ENCODE measurements at places on chromosomes 4 and X. TPM values are rescaled to one million over a fixed set of nuclear protein-coding genes. Genes with fewer than 3 reads are reported as not detected.

MED14 gene
- 46.6 TPM for total RNA-seq

WDR19 gene
- 7.9 TPM for total RNA-seq

SLC7A11 gene
- 3.6 TPM for total RNA-seq

PNMA5 gene
- total RNA-seq = not detected
